HFF-Myc (cell line): ENCODE measurements at places on chromosomes 12 and 14.

- DNase-seq, result peak; percentile 33
Observed at GRCh38 chr14:72682188-72682587, 211.7 kb downstream of the DPF3 start.

DNA sequence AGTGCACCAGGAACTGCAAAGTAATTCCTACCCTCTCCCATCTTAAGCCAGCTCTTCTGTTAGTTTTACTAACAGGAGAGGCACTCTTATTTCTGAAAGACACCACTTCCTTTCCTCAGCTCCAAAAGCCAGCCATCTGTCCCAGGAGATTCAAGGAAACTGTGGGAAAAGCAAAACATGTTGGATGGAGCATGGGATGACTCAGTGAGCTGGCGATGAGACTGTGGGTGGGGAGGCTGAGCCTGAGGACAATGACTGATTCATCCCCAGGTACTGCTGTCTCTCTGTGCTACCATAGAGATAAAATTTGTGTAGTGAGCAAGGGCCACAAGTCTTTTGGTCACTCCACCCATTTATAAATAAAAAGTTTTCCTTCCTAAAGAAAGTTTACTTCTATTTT, 141.4 kb downstream of the MYRFL start:
- peak; percentile 65 for DNase-seq

DNA sequence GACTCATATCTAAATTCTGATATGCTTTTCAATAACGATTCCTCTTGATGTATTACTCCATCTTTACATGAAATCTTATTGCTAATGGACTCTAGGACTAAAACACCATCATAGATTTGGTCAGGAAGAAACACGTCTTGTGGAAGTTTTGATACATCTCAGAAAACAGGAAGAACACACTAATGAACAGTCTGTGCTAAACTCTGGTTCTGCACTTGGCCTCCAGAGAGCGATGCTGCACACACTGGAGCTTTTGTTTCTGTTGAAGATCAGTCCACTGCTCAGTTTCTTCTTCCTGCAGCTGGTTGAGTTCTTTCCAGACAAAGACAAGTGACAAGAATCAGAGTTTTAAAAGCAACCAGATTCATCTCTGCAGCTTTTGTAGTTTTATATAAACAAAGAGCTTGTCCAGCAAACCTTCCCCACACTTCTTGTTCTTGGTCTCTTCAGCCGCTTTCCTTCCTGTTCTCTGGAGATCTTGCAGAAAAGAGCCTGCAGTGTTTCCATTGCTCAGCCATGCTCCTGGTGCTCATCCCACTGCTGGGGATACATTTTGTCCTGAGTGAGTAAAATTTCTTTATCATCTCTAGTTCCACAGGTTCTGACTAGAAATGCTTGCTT, 229.1 kb upstream of the OR4E1 start:
- no peak for DNase-seq

DNA sequence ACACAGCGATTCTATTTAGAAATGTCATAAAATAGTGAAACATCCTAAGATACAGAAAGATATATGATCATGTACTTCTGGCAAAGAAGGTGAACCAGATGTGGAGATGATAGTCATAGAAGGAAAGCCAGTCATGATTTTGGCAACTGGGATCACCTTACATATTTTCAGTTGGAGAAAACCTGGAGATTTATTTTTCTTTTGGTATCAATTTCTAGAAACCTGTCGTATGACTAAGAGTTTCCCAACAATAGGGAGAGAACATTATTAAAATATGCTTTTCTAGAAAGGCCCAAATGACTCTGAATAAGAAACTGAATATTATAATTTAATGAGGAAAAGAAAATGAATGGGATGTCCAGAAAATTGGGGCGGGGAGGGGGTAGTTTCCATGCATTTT, 396.4 kb downstream of the ZFP36L1 start:
- DNase-seq, result no peak

DNA sequence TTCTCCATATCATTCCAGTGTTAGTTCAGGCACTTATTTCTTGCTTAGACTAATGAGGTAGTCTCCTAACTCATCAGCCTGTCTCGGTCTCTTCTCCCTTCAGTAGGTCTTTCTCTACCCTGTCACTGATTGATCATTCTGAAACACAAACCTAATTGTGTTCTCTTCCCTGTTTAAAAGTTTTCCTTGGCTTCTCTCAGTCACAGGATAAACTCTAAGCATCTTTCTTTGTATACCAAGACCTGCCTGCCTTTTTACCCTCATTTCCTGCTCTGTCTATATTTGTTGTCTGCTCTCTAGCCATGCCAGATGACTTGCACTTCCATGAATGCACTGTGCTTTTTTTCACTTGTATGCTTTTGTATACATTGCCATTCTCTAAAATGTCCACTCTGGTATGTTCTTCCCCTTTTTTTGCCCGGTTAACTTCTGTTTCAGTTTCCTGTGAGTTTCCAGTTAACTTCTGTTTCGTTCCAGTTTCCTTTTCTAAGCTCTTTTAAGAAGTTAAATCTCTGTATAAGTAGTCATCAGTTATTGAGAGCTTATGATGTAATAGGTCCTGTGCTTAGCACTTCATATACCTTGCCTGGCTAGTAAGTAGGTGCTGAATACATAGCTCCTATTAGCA, 12.8 kb downstream of the DIP2B start:
- DNase-seq, result no peak

DNA sequence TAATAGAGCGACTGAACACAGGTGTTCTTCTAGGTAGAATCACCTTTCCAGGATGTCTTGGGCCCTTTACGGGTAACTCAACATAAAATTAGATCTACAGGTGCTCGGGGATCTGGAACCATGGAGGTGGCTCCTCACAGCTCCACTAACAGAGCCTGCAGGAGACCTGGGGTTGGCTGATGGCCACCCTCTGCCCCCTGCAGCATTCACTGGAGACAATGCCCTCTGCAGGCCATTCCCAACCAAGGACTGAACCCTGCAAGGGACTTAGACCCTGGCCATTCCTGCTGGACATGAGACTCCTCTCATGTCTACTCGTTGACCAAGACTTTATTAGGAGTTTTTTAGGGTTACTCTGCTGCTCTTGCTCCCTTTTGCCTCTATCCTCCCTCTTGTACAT, 58.5 kb upstream of the PPP4R3A start:
- no peak for DNase-seq

DNA sequence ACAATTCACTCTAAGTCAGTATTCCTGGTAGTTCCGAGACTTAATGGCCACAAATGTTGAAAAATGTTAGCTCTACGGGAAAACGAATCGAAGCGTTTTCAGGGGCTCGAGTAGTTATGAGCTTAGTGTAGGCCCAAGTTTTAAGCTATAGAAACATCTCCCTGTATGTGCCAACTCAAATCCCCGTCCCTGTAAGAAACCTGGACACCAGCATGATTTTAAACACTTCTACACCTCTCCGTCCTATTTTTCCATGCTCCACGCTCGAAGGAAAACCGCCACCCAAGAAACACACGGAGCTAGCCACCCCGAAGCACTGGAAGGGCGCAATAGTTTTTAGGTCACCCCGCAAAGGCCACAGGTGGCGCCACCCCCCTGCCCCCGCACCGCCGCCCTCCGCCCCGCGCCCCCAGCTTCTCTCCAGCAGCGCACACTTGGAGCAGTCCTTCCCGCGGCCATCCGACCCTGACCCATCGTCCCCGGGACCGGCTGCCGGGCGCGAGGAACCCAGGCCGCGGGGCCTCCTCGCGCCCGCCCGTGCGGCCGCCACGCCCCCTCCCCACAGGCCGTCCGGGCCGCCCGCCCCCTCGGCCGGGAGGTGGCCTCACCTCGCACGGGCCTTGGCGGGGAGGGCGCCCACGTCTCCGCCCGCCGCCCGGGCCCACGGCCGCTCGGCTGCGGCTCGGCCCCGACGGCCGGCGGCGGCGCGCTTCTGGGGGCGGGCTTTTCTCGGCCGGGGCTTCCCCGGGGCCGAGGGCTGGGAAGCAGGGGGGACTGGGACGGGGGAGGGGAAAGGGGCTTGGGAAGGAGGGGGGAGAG, 522 bp downstream of the R3HDM2 start:
- DNase-seq, result no peak

DNA sequence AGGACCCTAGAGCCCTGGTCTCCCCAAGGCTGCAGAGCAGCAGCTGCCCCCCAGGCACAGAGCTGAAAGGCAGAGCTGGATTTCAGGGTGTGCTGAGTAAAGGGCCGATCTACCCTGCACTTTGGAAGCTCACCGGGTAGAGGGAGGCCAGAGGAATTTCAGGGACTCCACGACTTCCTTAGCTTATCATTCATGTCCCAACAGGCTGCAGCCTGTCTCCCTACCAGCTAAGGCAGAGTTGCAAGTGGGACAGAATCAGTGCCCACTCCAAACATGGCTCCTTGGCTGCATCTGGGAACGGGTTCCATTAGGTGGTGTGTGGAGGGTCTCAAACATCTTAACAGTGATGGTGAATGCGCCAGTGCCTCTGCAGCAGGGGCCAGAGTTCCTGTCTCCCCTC, 27.5 kb downstream of the MMAB start:
- no peak for DNase-seq

DNA sequence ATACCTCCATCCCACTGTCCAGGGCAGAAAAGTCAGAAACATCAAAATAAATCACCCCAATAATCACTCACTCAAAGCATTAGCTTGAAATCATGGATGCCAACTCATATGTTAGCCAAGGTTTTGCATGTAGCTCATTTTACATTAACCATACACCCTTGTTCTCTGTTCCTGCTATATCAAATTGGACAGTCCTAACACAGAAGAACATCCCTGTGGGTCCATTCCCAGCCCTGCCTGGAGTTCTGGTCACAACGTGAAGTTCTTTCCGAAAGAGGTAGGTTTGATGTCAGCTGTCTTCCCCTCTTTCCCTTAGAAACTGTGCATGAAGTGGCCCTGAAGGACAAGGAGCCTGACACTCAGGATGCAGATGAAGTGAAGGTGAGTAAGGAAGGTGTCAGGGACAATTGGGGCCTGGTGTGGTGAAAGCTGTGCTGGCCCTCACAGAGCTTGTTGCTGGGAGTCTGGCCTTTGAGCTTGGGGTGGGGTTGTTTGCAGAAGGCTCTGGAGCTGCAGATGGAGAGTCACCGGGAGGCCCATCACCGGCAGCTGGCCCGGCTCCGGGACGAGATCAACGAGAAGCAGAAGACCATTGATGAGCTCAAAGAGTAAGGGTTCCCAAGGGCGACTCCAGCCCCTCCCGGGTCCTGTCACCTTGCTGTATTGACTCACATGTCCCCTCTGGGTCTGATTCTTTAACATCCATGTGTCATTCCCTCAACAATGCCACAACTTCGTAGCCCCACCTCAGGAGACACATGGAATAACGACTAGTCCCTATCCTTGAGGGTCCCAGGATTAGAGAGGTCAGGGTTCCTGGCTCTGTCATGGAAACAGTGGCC, 15.0 kb upstream of the PIP4K2C start:
- DNase-seq, result no peak

DNA sequence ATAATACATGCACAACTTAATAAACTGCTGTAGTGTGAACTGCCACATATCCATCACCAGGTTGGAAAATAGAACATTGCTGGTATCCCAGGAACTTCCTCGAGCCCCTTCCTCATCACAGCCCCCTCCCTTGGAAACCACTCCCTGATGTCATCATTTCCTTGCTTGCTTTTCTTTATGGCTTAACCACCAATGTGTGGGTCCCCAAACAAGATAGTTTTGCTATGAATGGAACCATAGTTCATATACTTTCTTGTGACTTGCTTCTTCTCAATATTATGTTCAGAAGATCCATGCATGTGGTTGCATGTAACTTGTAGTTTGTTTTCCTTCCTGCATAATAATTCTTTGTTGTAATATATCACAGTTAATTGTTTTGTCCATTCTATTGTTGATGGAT, 8.9 kb upstream of the WNT5B start:
- no peak for DNase-seq

DNA sequence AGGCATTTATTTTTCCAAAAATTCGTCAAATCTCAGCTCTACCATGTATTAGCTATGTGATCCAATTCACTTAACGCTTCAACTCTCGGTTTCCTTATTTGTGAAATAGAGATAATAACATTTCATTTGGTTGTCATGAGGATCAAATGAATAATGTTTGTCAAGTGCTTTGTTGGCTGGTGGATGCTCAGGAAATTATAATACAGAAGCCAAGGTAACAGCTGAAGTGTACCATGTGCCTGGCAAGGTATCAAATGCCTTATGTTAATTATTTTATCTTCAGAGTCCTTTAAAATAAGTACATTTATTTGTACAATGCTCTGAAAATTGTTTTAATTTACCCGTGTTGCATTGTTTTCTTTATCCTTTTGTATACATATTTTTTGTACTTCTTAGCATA, 6.1 kb upstream of the PRKCH start:
- no peak for DNase-seq

DNA sequence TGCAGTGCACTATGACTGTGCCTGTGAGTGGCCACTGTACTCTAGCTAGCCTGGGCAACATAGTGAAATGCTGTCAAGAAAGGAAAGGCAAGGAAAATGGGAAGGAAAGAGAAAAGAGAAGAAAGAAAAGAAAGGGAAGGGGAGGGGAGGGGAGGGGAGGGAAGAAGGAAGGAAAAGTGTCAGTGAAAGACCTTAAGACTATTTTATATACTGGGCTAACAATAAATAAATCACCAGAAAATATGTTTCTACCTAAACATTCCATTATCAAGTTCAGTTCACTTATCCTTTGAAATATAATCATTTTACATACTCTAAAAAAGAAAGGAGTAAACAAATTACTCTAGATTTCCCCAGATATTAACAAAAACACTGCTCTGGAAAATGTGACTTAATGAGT, 22.1 kb downstream of the COCH start:
- no peak for DNase-seq

DNA sequence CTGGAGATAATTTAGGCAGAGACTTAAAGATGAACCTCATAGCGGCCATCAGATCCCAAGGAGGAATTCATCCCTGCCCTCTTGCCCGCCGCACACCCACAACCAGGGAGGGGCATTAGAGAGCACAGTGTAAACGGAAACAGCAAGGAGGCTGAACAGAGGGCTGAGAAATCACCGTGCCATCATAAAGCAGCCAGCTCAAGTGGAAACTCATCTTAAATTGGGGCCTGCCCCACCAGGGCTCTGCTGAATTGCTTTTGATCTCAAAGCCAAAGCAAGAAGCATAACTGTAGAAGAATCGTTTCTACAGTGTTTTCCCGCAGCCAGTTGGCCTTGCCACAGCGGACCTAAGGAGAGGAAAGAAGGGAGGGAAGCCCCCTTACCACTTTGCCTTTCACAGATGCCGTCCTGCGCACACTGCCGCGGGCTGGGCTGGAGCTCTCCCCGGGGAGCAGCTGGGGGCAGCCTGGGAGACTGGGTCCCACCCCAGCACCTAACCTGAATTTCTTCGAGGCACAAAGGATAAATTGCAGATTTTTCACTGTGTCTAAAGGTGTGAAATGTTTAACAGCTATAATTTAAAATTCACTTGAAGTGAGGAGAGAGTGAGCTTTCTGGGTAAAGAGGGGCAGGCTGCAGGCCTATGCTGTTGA, 51.8 kb upstream of the MMP17 start:
- DNase-seq, result no peak
